Activated gamma-delta T cell (primary cell): ENCODE measurements at places on chromosomes 2 and 18.

DNA sequence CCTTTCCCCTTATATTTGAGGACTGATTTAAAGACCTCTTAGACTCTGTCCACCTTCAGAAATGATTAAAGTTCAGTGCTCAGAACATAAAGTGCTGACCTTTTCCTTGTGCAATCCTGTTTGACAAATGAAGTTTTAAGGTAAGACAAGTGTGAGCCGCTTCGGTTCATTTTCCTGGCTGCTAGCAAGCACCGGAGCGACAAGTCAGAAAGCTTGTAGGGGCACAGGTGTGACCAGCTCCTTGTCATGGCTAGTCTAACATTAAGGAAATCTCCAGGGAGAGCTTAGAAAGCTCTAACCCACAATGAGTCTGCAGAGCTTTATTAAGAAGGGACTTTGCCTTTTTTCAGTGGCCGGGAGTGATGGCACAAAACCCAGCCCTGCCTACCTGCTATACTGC is 2.3 kb upstream of the NCKAP5 start:
- DNase-seq, result no peak

GRCh38 chr18:24540896-24541295 is 80.5 kb downstream of the HRH4 start:
- DNase-seq, result no peak

- no peak for DNase-seq
Observed at GRCh38 chr2:37232131-37232933, 874 bp downstream of the NDUFAF7 start.

- no peak for DNase-seq
Observed at GRCh38 chr2:175310813-175311504, 129.4 kb upstream of the ATP5MC3 start.

GRCh38 chr2:223779877-223780276 is 57.5 kb downstream of the AP1S3 start:
- DNase-seq, result no peak

GRCh38 chr18:58502628-58503027 is 126.3 kb downstream of the ALPK2 start:
- DNase-seq, result no peak

DNA sequence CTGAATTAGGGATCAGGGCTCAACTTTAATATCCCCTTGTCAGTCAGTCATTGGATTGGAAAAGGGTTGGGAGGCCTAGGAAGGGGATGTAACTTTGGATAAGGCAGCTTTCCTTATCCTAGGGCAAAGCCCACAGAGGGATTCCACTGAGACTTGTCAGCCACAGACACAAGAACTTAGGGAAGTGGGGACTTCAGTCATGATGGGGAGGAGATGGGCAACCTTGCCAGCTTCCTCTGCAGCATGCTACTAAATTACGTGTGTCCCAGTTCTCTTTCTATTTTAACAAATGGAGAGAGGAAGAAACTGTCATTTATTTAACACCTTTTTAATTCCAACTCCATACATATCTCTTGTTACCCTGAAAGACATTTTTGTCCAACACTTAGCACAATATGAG is 237.8 kb downstream of the WDR7 start:
- no peak for DNase-seq

DNA sequence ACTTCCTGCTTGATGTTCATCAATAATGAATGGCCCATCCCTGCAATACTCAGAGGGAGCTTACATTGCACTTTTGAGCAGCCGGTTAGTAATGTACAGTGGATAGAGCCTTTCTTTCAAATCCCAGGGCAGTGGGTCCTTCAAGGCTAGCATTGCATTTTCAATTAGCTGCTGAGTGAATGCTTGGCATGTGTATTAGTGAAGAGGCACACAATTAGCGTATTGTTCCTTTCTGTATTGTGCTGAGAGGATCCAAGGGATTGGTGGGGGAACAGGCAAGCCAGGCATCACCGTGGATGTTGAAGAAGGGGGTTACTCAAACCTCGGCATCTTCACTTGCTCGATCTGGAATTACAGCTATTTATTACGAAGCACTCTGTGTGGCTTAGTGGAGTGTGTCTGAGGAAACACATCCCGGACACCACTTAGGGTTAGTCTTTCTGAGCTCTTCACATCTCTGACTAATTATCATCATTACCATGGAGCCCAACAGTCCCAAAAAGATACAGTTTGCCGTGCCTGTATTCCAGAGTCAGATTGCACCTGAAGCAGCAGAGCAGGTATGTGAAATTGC is at the start of gene PPP1R1C:
Gene PPP1R1C, plus strand, starts transcription at position 222 of the 574 bp plus-strand sequence. Its CDS starts 258 bp downstream, at position 480.
- DNase-seq, result no peak

DNA sequence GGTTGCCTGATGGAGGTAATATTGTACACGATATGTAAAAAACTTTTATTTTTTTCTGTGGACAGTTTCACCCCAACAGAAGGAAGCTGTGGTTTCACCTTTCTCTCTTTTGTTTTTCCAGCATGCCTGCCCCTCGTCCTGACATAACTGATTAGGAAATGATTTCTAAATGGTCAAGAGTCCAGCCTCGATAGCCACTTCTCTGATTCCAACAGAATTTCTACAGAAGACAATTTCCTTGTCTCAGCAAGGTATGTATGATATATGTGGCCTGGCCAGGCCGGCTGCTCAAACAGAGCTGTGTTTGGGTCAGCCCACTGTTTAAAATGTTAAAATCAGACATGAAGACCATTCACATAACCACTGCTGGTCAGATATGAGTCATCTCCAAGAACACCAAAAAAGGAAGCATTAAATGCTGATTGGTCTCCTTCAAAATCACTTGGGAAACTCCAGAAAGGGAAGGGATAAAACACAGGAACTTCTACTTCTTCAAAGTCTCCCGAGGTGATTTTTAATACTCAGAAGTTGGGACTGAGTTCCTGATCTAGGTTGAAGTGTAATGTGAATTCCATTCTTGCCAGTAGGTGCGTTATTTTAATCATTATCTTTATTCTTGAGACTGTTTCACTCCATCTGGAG is 22.3 kb downstream of the ATP8B1 start:
- DNase-seq, result no peak

- no peak for DNase-seq
Observed at GRCh38 chr2:64910972-64911433, 78.2 kb upstream of the SLC1A4 start.

DNA sequence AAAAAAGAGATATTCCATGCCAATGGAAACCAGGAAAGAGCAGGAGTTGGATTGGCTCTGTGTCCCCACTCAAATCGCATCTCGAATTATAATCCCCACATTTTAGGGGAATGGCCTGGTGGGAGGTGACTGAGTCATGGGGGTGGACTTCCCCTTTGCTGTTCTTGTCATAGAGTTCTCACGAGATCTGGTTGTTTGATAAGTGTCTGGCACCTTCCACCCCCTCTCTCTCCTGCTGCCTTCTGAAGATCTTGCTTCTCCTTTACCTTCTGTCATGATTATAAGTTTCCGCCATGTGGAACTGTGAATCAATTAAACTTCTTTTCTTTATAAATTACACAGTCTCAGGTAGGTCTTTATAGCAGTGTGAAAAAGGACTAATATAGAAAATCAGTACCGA is 355.6 kb downstream of the NBAS start:
- DNase-seq, result no peak

DNA sequence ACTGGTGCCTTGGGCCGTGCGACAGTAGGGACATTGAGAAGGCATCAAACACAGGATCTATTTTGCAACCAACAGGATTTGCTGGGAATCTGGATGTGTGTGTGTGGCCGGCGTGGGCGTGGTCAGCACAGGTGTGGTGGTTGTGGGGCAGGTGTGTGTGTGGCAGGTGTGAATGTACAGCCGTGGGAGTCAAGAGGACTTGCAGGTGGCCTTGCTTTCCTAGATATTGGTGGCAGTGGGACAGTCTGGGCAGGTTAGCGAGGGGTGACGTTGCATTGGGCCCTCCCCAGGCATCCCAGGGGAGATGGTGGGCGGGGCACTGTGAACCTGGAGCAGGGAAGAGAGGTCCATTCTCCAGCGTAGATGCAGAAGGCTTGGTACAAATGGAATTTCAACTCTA is 3.2 kb upstream of the LIMS2 start:
- DNase-seq, result no peak

- DNase-seq, result no peak
Observed at GRCh38 chr2:237345411-237345810, 68.6 kb downstream of the COL6A3 start.

DNA sequence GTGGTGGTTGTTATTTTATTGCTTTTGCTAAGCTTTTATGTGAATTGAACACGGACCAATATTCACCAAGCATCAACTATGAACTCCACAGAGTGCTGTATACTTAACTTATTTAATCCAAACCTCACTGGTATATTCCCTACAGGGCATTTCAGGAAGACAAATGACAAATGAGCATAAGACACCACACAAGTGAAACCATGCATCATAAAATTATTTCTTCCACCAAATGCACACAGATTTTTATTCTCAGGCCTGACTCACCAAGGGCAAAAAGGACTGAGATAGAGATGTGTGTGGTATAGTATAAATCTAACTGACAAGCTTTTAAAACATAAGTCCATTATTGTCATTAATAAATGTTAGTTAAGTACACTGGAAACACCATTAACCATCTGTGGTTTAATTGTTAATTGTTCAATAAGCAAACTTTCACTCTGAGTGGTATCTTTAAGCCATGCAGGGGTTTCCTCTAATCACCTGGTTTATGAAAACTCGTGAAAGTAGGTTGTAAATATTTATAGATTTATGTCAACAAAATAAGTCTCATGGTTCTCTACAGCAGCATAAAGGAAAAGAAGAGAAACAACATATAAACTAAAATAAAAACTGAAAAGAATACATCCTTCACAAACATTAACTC is 77.6 kb upstream of the CRIM1 start:
- DNase-seq, result no peak

- no peak for DNase-seq
Observed at GRCh38 chr18:75172299-75173124, 36.4 kb downstream of the PTGR3 start.

DNA sequence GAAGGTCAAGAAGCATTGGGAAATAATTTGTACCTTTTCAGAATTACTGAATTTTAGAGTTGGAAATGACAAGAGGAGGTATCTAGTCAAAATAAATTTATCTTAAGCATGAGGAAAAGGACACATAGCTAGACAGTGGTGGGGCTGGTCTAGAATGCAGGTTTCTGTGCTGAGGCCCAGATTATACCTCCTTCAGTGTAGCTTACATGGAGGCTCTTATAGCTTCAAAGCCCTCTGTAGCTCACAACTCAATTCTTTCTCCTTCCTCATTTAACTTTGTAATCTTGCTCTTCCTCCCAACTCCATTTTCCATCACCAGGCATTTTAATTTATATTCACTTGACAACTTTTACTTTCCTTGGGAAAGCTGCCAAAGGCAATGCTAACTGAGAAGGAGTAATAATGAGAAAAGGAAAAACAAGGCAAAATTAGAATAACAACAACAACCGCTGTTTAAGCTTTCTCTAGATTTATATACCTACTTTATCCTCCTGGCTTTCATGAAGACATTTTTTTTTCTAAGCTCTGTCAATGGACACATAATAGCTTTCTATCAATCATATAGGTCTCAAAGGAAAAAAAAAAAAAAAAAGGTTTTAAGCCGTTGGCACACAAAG is 58.5 kb downstream of the CLHC1 start:
- no peak for DNase-seq

DNA sequence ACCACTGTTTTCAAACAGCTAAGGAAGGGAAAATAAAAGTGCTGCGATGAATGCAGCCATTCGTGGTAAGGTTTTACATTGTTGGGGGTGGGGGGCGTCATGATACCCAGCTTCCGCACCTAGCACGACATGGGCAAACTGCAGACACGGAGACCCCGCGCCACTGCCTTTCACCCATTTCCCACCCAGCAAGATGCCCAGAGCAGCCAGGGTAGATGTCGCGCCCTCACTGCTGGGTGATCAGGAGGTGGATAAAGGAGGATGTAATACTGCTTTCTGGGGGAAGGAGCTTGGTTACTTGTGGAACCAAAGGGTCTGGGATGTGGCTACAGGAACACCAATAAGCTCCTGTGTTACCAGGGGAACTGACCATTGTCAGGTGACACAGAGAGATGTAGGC is 138.4 kb downstream of the ZNF516 start:
- no peak for DNase-seq

GRCh38 chr2:220165401-220165800 is 538.0 kb downstream of the SLC4A3 start:
- DNase-seq, result no peak

DNA sequence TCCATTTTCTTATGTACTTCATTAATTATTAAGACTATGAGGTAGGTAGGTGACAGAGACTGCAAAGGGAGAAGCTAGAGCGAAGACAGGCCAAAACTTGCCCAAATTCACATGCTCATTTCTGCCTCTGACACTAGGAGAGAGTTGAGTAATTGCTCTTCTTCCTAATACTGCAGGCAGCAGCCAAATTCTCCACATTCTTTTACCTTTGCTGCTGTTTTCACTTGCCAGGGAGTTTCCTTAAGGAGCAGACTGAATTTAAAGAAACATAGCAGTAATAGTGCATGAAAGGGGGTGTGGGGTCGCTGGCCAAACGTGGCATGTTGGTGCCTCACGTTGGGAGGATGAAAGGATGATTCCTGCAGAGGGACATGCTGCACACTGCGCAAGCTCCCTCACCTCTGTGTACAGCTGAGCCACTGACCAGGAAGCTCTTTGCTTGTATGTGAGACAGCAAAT is 12.3 kb downstream of the CRIM1 start:
- DNase-seq, result no peak

DNA sequence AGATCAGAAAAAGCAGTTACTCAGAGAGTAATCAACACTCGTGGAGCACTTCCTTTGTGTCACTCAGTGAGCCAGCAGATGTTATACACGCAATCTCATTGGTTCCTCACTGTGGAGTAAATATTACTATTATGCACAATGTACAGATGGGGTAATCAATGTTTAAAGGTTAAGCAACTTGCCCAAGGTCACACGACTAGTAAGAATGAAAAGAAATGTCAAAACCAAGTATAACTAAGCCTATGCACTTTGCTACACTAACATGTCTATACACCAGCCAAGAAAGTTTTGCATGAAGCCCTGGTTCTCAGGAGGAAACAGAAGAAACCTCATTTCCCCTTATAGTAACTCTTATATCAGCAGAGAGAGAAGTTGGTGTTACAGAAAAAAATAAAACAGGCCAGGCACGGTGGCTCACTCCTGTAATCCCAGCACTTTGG is 5.4 kb downstream of the METTL21A start:
- DNase-seq, result no peak

GRCh38 chr2:61421611-61422010 is 49.3 kb downstream of the USP34 start:
- DNase-seq, result peak; percentile 18

- no peak for DNase-seq
Observed at GRCh38 chr2:24269265-24269664, 91.1 kb downstream of the ITSN2 start.

DNA sequence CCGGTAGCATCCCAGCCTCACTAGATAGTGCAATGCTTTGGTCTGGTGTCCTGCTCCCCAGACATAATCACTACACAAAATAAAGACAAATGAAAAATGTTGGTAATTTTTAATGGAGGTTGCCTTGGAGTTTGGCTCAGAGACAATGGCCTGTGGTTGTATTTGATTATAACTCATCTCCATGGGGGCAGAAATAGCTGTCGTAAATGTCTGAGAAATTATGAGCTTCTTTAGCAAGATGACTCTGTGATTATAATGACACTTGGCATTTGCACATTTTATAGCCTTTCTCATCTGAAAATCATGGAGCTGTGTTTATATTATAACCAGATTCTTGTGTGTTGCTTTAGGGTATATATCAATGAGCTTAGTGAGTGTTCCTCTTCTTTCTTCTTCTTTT is 1779.7 kb upstream of the CELF4 start:
- no peak for DNase-seq

GRCh38 chr2:105373344-105373781 is 25.5 kb downstream of the FHL2 start:
- DNase-seq, result no peak
